ENCODE measurements at places on chromosomes 12 and 14. TPM values are rescaled to one million over a fixed set of nuclear protein-coding genes. Genes with fewer than 3 reads are reported as not detected.

DNA sequence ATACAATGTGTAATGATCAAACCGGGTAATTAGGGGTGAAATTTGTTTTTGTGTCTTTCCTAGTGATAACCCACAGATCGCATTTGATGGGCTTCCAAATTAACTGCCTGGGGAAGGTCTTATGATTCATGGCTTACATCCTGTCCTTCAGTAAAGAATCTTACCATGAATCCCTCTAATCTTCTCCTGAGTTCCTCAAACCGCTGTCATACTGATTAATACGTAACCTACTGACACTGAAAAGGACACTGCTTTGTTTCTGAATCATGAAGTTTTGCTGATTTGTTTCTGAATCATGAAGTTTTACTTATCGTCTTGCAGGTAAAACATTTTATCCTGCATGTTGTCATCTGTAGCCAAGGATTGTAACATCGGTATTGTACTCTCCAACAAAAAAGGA, 52.0 kb upstream of the CRY1 start:
- no peak for DNase-seq

DNA sequence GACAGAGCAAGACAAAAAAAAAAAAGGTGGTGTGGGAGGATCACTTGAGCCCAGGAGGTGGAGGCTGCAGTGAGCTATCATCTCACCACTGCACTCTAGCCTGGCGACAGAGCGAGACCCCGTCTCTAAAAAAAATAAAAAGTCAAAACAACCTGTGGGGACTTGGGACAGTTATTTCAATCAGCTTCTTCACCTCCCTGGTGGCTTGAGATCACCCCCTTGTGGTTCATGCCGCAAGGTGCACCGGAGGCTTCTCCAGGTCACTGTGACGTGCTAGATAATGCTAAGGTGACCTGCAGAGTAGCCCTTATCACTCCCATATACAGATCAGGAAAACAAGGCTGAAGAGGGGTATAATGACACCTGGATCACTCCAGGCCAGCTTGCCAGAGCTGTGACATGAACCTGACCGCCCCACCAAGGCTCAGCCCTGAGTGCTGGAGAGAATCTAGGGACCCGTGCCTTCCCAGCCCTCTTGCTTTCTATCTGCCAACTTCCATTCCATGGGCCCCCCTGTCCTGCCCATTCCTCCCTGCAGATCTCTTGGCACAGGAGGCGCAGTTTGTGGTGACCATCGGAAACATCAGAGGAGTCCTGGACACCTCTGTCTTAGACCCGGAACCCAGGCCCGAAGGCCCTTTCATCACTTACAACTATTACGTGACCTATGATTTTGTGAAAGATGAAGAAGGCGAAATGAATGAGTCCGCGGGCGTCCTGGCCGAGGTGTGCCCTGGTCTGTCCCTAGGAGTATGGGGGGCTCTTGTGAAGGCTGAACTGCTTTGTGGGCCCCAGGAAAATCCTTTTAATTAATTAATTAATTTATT, 8.1 kb downstream of the LRRC43 start:
- DNase-seq, result peak; percentile 87

DNA sequence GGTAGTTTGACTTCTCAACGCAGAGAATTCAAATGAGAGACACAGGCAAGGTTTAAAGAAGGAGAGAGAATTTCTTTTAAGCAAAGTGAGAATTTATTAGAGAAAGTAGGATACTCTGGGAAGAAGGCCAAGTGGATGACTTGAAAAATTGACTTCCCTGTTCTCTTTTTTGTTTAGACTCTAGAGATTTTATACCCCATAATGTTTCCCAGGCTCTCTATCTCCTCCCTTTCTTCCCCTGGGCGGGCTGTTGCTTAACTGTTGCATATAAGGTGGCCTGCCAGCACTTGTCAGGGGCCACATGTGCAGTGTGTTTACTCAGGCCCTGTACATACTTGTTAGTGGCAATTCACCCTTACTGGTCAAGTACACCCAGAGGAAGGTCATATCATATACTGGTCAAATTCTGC, 403.7 kb downstream of the SLC6A15 start:
- DNase-seq, result no peak

- no peak for DNase-seq
Measured at GRCh38 chr14:64928239-64929013, 14.1 kb downstream of the GPX2 start.

- no peak for DNase-seq
Measured at GRCh38 chr12:81759190-81760051, at the start of gene PPFIA2. TSS of gene PPFIA2 (minus strand) at chr12:81759350.

DNA sequence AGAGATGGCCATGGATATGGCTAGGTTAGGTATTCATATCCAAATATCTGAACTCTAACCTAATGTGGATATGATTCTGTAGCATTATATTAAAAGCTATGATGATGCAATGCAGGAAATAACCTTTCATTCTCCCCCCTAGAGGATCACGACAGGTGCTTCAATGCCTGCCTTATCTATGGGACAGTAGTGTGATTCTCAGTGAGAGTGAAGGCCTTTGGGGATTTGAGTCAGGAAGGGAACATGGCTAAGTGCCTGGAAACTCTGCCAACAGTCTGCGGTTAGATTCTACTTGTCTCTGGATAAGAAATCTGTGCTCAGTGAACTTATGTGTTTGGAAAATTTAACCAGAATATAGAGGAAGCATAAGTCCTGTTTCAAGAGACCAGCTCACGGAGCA, 81.8 kb downstream of the SLC38A1 start:
- no peak for DNase-seq

Gene EMP1
- total RNA-seq, result 6.1 TPM

Gene IGFBP6
- total RNA-seq, result 3.9 TPM

Measured in activated CD8-positive, alpha-beta memory T cell treated with anti-CD3 and anti-CD28 coated beads, Interleukin-2, amount 10 ng/mL, durations not matched to agents 7 days and 5 days (primary cell).